ENCODE measurements at places on chromosomes 4 and X.

DNA sequence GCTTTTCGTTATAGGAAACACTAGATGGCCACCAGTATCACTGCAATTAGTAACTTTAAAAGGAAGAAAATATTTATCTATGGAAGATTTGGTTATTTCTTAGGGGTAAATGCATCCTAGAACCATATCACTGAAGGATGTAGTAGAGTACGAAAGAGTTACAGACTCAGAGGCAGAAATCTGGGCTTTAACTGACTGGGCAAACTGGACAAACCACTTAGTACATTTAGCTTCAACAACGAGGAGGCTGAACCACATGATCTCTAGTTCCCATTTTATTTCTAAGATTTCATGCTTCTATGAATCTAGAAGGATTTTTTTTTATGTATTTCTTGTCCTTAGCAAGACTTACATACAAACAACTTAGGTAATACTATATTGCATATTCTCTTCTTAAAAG lies 93.0 kb downstream of the SMARCA5 start:
- no peak for DNase-seq

DNA sequence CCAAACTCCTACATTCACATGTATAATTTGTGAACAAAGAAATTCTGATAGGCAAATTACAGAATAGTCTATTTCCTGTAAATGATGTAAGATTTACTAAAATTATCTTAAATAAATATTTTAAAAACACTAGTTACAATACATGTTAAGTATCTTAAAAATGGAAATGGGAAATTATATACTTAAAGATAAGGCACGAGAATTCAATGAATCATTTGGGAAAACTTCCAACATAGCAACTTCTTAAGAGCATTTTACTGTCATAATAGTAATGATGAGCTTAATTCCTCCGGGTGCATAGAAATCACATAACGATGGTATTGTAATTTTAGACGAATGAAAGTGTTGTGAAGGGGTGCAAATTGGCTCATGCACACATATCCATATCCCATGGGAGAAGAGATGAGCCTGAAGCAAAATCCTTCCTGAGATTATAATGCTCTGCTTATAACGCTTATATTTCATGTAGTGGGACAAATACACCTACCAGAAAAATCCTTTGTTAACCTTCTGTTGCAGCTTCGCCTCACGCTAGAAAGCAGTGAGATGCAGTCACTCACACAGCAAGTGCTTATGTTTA lies 873.5 kb downstream of the PDHA2 start:
- no peak for DNase-seq

- no peak for DNase-seq
Observed at GRCh38 chr4:125276811-125277210, 37.9 kb upstream of the FAT4 start.

DNA sequence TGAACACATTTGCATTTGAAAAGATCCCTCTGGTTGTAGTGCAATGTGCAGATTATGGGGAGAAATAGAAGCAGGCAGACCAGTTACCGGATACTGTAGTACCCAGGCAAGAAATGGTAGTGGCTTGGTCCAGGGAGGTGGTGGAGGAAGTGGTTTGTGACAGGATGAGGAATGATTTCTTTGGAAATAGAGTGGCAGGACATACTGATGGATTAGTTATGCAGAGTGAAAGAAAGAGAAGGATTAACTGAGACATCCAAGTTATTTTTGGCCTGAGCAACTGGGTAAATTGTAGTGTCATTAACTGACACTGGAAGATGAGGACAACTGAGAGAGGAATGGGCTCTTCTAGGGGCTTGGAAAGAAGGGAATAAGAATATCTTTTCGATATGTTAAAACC lies 139.7 kb downstream of the CFAP299 start:
- DNase-seq = no peak

GRCh38 chr4:89299153-89299791 lies 8.3 kb downstream of the GPRIN3 start:
- no peak for DNase-seq

GRCh38 chr4:21649391-21650090 lies 299.0 kb downstream of the KCNIP4 start:
- DNase-seq = no peak

DNA sequence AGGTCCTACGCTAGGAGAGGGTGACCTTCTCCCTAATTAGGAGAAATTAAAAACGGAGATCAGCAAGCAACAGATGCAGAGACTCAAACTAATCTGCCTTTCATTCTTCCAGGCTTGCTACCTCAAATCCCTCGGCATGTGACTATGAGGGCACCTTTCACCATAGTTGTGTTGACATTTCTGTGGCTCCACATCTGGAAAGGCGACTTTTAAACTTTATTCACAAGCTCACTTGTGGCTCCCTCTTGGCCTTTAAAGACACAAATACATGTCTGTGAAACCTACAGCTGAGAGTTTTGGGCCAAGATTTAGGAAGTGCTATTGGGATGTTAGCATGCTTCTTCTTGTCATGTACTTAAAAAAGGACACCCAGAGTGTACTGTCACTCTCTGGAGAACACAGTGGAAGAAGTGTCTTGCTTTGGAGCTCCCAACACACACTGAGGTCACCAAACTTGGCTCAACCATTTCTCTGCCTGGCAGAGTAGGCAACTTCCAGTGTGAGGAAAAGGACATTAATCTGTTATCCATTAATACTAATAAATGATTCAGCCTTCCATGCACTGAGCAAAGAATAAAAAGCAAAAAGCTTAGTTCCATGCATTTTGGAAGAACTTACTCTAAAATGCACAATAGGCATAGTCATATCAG lies 60.1 kb downstream of the LDB2 start:
- no peak for DNase-seq

GRCh38 chr4:133493776-133494175 lies 344.7 kb downstream of the PCDH10 start:
- DNase-seq = no peak

GRCh38 chr4:3387943-3388361 lies 53.8 kb upstream of the HGFAC start:
- no peak for DNase-seq

DNA sequence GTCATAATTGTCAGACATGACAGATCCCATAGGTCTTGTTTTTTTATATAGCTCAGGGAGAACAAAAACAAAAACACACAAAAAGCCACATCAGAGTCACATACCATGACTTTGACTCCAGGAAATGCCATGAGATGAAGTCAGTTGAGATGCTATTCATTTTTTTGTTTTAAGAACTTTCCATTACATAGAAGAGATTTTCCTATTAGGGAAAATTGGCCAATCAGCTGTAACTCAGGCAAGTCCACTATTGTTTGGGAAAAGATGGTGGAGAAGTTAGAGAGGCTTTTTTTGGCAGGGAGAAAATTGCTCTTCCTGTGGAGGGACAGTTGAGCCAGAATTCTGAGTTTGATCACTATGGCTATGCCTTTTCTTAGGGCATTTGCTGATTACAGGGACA lies 72.6 kb downstream of the SMARCA5 start:
- no peak for DNase-seq

- DNase-seq = no peak
Observed at GRCh38 chr4:114056599-114056998, 77.2 kb upstream of the ARSJ start.

- no peak for DNase-seq
Observed at GRCh38 chrX:122245175-122245574, 938.9 kb upstream of the GRIA3 start.

- no peak for DNase-seq
Observed at GRCh38 chr4:160592258-160592657, 1489.4 kb downstream of the RAPGEF2 start.

- no peak for DNase-seq
Observed at GRCh38 chr4:138226351-138226750, 15.8 kb downstream of the SLC7A11 start.

DNA sequence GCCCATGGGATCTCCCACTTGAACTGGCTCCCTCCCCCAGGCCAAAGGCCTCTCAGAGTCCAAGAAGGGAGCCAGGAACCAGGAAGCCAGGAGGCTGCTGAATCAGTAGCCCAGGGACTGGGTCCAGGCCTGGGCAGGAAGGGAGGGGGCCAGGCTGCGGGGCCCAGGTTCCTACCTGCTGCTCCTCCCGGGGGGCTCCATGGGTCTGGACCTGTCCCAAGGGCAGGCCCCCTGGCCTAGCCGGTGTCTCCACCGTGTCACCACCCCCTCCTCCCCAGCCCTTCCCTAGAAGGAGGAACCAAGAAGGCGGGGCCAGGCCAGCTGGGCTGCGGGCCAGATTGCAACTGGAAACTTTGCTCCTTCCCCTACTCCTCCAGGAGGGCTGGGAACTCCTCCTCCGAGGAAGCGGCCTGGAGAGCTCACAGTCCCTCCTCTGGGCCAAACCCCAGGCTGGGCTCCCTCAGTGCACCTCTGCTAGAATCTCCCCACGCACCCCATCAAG lies at the start of gene IQSEC2:
TSS of gene IQSEC2 (minus strand) at position 264 of the 502 bp plus-strand sequence.
- no peak for DNase-seq

GRCh38 chr4:21728304-21728703 lies 220.3 kb downstream of the KCNIP4 start:
- no peak for DNase-seq

DNA sequence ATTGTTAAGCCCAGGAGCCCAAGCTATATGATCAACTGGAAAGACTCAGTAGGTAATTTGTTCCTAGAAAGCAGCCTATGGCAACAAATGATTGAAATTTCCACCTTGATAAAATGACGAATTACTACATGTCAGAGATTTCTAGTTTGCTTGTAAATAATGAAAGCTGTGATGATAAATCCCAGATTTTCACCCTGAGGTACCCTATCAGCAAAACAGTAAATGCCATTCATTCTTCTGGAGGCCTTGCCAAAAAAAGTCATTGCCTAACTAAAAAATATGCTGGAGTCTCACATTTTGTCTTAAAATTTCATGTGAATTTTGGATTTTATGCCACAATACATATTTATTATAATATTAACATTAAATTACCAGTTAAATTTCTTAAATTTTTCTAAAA lies 71.3 kb downstream of the PPEF2 start:
- DNase-seq = no peak

DNA sequence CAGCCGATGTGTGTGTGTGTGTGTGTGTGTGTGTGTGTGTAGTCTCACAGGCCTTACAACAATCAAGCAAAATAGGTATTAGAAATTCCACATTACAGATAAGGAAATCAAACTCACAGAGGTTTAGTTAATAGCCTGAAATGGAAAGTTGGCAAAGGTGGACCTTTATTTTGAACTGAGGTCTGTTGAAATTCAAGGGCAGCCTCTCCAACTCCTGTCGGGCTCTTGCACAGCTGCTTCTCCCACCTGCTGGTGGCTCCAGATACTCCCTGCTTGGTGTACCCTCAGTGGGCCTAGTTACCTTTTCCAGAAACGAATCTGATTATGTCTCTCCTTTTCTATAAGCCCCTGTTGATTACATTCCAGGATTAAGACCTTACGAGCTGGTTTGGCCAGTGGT lies 195.9 kb downstream of the MGST2 start:
- no peak for DNase-seq

- no peak for DNase-seq
Observed at GRCh38 chr4:19823781-19824180, 427.9 kb upstream of the SLIT2 start.

DNA sequence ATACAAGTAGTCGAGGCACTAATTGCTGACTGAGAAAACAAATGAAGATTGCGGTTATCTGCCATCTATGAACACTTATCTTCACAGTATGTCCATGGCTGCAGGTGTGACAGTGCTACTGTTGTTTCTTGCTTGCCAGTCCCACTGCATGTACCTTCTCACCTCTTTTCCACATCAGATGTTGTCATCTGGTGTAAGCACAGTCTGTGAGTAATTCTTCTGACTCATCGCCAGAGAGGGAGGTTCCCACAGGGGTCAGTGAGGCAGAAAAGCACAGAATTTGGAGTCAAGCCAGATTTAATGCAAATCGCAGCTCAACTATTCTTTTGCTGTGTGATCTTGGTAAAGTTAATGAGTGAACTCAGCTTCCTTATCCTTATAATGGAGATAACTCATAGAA lies 144.4 kb downstream of the GLRA2 start:
- peak; percentile 7 for DNase-seq

DNA sequence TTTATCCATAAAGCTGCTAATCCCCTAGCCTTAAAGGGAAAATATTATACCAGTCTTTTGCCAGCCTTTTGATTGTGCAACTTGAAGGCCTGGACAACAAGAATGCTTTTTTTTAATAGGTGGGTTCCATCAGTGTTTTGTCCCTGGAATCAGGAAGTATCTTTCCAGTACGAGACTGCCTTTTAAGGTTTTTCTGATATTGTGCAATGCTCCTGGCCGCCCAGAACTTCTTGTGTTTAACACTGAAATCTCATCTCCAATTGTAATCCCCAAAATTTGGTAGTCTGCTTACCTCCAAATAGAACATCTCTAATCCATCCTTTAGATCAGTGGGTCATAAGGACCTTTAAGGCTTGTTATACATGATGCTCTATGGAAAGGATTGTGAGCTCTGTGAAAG lies 256.7 kb downstream of the NAF1 start:
- DNase-seq = no peak

DNA sequence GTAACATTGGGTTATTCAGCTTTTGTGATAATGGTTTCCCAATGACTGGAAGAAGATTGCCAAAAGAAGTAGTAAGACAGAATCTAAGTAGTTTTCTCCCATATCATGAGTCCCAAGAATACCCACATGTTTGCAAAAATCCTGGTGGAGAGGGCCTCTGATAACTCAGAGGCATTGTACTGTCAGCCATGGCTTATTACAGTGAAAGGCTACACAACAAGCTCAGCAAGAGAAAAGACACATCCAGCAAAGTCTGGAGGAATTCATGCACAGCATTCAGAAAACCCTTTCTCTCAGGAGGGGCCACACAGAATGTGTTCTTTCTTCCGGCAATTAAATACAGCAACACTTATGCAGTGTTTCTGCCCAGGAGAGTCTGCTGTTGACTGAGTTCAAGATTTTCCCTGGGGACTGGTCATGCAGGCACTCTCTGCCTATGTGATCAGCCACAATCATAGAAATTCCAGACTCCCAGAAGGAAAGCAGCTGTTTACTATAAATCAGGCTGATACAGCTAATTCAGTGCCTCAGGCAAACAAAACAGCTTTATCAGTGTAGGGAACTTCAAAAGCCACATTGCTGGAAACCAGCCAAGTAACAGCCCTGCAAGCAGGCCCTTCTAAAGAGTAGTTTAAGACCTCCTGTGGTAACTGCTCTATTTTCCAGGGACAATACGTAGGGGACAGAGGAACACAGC lies 937.1 kb downstream of the CCSER1 start:
- DNase-seq = peak; percentile 72

- no peak for DNase-seq
Observed at GRCh38 chr4:104494822-104495559, at the start of gene CXXC4. Gene CXXC4, minus strand, starts transcription at chr4:104494894. Its CDS starts 3,092 bp downstream, at chr4:104491802.

Data from NCI-H1048 (cell line).